ENCODE measurements at places on chromosomes 2 and 18.

- no peak for DNase-seq
Measured at GRCh38 chr18:33828949-33829348, 250.9 kb downstream of the ASXL3 start.

DNA sequence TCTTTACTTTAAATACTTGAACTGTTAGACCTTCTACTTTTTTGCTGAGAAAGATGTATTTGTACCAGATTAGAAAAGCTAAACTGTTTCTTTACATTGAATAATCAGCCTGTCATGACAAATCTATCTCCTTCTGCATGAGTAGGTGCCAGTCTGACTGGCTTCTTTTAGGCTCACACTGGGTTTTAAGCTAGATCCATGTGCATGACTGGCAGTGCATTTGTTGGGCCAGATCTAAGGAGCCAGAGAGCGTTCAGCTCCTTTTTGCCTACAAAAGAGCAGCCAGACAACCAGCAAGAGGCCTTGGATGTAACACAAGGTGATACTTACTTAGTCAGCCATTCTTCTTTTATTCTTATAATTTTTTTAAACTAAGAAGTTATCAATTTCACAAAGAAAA lies 82.0 kb upstream of the OTX1 start:
- DNase-seq: no peak

DNA sequence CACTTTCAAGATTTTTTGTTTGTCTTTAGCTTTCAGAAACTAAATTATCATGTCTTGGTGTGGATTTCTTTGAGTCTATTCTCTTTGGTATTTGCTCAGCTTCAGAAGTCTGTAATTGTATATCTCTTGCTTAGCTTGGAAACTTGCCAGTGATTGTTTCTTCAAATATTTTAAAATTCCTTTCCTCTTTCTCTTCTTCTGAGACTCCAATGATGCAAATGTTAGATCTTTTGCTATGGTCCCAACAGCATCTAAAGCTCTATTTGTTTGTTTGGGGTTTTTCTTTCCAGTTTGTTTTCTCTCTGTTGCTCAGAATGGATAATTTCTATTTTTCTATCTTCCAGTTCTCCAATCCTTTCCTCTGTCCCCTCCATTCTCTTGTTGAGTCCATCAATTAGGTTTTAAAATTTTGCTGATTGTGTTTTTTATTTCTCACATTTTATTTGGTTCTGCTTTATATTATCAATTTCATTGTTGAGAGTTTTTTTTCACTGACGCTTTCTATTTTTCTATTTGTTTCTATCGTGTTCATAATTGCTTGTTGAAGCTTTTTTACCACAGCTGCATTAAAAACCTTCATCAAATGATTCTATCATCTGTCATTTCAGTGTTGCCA lies 81.5 kb upstream of the DAPL1 start:
- no peak for DNase-seq

GRCh38 chr18:24306201-24306600 lies 91.4 kb downstream of the OSBPL1A start:
- DNase-seq: no peak

DNA sequence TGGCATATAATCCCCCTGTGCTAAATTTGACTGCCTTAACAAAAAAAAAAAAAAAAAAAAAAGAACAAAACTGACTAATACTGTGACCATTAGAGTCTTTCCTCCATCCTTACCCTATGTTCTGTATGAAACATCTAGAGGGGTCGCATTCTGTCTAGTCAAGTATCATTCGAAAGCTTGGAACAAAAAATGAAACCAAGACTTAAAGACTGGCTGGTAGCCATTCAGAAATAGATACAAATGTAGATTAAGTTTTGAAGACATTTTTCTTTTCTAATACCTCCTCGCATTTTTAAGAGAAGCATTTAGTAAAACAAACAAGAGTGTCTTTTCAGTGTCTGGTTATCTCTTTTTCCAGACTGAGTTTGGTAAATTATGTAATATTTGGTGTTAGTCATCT lies 66.7 kb downstream of the SPATS2L start:
- no peak for DNase-seq

DNA sequence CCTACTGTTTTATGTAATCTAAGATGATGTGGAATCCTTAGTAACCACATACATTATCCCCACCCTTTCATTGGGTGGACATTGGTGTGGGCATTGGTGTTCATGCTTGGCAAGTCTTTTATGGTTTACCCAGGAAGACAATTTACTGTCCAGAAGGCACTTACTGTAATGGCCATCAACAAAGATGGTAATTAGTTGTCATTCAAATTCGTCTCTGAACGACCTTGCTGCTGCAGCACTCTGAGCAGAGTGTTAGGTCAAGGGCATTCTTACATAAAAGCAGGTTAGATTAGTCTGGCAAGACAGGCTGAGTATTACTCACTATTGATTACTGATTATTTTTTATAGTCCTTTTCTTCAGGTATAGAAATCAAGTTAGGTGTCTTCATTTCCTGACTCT lies 447.9 kb downstream of the XIRP2 start:
- no peak for DNase-seq

GRCh38 chr2:137776697-137777096 lies 187.6 kb upstream of the HNMT start:
- DNase-seq: no peak

DNA sequence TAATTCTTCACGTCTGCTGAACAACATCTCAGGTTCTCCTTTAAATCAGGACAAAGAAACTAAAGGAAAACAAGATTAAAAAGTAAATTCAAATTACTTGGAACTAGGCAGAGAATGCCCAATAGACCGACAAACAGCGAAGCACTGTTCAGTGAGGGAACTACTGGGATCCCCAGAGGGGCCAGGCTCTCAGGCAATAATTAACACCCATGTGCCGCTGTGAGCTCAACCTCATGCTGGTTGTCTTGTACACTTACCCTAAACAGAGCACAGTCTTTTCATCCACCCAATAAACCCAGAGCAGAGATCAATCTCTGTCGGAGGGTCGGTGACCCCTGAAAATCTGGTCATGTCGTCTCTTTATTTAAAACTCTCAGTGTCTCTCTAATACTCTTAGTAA lies 229.9 kb upstream of the CRIM1 start:
- no peak for DNase-seq

- no peak for DNase-seq
Measured at GRCh38 chr18:45519411-45520280, 95.6 kb upstream of the SLC14A2 start.

GRCh38 chr2:207311316-207312005 lies 145.7 kb upstream of the KLF7 start:
- DNase-seq: peak; percentile 37

GRCh38 chr2:142682528-142682927 lies 194.9 kb upstream of the KYNU start:
- no peak for DNase-seq

DNA sequence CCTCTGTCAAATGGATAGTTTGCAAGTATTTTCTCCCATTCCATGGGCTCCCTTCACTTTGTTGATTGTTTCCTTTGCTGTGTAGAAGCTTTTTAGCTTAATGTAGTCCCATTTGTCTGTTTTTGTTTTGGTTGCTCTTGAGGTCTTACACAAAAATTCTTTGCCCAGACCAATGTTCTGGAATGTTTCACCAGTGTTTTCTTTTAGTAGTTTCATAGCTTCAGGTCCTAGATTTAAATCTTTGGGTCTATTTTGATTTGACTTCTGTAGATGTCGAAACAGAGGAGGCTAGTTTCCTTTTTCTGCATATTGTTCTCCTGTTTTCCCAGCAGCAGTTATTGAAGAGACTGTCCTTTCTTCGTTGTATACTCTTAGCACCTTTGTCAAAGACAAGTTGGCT lies 351.6 kb downstream of the PTPRM start:
- no peak for DNase-seq

- no peak for DNase-seq
Measured at GRCh38 chr2:70767079-70767698, 811 bp downstream of the ADD2 start.

GRCh38 chr2:168789776-168790175 lies 12.7 kb upstream of the NOSTRIN start:
- no peak for DNase-seq

DNA sequence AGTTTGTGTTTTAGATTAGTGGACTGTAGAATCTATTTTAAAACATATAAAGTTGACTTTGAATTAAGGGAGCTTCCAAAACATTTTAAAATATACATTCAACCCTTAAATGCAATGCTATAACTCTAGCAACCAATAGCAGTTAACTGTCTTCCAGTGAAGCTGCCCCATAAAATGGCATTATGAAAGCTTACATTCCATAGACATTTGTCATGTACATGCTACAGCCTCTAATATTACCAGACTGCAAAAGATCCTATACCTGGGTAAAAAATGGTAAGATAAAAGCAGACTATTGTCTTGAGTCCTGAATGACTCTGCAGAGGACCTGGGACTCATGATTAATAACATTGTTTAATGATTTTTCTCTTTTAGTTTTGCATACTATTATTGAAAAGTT lies 489.4 kb downstream of the LRP1B start:
- DNase-seq: no peak

- no peak for DNase-seq
Measured at GRCh38 chr2:118658596-118659198, 188.8 kb downstream of the EN1 start.

DNA sequence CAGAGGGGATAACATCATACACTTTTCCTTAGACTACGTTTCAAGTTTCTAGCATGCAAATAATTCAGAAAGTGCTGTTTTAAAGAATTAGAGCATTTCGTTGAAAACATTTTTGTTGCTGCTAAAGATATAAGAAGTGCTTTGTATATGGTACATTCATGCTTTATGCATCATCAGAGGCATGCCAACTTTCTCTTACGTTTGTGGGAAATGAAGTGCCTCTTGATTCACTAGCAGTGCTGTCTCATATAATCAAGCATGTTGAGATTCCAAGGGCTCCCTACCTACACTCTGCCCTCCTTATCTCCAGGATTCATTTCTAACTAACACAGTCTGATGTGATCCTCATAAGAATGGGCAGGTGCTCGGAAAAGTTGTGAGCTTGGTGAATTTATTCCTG lies 748.6 kb upstream of the DDX18 start:
- DNase-seq: no peak

GRCh38 chr2:210617732-210618330 lies 61.4 kb downstream of the CPS1 start:
- DNase-seq: peak; percentile 71

DNA sequence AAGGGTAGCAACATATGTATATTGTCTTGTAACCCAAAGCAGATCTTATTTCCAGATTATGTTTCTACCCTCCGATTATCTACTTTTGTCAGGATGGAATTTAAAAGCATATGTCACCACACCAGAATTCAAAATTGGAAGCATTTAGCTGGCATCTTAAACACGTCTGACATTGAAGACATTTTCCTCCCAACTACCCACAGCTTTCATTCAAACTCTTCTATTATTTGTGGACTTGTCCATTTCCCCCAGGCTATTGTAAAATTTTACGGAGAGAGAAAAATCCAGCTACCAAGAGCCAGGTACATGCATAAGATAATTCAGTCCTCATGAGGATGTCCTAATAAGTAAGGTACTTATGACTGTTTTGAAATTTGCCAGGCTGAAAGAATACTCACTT lies 659.3 kb downstream of the LRRTM4 start:
- no peak for DNase-seq

GRCh38 chr2:189797902-189798301 lies 13.7 kb downstream of the PMS1 start:
- no peak for DNase-seq

DNA sequence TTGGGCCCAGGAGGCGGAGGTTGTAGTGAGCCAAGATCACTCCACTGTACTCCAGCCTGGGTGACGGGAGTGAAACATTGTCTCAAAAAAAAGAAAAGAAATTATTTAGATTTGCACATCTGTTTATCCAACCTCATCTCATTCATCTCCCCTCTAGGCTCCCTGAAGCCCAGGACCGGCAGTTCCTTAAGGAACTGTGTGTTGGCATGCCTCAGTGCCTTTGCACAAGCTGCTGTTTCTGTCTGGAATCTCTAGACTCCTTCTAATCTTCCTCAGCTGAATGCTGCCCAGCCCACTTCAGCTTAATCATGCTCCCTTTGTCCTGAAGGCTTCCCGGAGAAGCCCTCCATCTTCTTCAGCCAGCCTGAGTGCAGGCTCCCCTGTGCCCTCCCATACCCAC lies 10.9 kb upstream of the RFX8 start:
- DNase-seq: no peak

DNA sequence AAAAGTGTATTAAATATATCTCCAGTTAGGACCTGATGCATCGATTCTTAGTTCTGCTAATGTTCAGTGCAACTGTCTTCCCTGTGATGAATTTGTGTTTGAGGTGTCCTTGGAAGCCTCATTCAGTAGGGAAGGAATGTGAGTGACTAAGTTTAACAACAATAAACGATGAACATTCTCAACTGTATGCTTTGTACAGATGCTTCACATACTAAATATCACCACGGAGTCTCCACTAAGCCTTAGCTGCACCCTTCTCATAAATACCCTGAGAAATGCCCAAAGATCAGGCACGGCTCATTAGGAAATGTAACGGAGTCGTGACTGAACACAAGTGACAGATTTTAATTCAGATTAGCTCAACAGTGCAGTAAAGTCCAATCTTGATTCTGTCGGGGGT lies 24.4 kb upstream of the AGFG1 start:
- DNase-seq: no peak

DNA sequence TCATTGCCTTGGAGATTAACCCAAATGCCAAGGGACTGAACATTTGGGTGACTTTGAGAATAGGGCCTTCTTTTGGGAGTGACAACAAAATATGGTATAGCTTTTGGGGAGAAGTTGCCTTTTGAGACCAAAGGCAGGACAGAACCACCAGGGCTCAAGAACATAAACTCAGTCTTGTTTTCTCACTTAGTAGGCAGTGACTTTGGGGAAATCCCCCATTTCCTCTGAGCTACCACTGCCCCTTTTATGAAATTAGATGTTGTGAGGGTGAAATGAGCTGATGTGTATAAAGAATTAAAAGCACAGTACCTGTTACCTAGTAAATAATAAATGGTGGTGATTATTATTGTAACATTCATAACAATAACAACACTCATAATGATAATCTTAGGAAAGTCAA lies 36.5 kb downstream of the GPD2 start:
- no peak for DNase-seq

DNA sequence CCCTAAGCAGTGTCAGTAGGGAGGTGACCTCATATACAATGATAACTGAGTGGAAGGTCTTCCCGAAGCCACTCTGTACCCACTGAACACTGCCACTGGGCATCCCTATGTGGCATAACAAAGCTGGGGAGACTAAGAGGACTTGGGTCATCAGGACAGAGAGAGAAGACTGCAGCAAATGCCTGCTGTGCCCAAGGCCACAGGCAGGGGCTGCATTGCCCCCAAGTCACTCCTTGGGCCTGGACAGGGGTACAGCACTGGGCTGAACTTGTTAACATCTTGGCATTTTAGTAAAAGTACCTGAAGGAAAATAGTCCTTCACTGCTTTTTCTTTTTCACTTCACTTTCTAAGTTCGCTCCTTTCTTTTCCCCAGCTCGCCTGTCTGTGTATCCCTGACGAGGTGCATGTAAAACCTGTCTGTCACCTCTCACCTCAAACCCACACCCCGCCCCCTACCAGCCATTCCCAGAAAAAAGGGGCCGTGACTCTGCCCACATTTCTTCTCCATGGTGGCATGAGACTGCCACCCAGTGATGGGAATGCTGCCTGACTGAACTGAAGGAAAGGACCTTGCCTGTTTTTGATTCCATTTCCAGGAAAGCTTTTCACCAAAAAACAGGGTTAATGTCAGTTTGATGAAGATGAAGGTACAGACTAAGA lies 62.9 kb downstream of the MTHFD2 start:
- peak; percentile 37 for DNase-seq

Data from stomach (tissue), 19 donors.